ENCODE measurements at places on chromosomes 5 and 9.

DNA sequence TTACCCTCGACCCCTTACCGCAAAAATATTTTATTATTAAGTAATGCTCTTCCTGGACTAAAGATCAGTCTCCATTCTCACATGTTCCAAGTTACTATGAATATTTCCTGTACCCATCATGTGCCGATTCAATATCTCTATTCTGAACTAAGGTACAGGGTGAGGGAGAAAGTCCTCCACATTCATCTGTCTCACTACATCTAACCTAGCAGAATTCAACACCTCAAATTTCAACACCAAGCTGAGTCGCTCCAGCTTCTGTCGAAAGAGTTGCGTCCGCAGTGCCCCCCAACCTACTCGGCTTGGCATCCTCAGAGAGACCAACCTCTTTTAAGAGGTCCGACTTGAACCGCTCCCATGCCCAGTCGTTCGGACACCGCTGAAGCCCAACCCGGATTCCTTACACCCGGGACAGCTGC is 1.0 kb downstream of the CERT1 start:
- DNase-seq: no peak

- no peak for DNase-seq
Measured at GRCh38 chr5:139212486-139212885, 14.3 kb upstream of the SIL1 start.

DNA sequence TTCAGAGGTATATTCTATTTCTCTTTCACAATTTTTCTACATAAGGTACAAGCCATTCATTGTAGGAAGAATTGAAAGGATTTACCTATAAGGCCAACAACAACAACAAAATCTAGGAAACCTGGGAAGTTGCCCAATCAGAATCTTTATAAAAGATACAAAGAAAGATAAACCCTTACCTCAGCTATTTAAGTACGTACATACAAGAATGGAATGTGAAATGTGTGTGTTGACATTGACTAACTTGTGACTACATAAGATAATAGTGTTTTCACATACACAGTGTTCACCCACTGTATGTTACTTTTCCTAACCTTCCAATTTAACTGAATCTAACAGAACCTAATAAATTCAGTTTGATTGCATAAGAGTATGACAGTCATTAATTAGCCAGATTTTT is 154.1 kb downstream of the ADAMTS6 start:
- no peak for DNase-seq

GRCh38 chr9:136482046-136482792 is 621 bp downstream of the SEC16A start:
- DNase-seq: peak; percentile 24

DNA sequence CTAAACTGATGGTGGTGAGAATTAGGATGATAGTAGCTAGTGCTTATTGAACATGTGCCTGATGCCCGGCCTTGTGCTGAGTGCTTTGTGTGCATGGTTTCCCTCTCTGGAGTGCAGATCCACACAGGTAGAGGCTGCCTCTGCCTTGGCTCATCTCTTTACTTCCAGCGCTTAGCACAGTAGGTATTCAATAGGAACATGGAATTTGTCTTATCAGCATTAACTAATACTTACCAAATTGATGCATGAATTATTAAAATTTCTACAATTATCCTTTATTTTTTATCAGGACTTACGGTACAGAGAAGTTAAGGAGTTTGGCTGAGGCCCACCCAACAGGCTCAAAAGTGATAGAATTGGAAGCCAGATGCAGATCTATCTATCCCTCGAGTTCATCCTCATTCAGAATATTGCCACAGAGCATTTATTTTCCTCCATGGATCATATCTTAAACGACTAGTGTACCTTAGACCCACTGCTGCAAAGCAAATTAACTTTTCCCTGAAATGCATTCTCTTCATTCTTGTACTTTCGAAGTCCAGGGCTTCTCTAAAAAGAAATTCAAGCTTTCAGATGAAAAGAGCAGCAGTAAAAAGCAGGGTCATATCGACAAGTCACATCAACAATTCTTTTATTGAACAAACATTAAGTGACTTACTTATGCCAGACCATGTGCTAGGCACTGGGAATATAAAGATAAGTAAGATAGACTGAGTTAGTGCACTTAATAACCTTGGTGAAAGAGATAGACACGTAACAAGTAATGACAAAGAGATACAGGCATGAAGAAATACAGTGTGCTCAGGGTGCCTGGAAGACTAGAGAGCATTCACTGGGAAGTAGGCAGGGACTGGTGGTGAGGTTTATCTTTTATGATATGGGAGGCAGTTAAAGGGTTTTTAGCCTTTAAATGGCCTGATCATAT is 290.0 kb downstream of the ARRDC3 start:
- no peak for DNase-seq

DNA sequence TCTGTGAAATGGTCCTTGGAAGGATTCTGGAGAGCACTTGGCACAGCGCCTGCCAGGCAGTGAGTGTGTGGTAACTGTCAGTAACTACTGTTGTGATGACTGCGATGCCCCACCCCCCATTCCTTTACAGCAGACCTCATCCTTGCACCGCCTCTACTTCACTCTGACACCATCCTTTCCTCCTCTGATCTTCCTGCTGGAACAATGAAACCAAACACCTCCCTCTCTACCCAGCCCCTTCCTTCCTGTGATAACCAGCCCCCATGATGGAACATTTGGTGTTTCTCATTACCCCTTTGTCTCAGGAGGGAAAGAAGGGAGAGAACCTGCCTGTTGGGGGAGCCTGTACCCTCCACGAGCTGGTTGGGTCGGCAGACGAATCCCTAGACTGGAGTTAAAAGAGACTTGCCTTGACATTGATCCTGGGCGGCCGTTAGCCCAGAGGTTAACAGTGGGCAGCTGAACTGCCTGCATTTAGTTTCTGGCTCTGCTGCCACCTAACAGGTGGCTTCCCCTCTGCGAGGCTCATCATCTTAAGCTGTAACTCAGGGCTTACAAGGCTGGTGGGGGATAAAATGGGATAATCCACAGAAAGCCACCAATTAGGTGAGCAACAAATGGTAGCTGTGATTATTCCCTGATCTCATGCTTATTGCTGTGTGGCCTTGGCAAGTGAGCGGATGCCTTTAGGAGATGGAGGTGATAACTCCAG is 34.2 kb upstream of the GRPEL2 start:
- DNase-seq: no peak

DNA sequence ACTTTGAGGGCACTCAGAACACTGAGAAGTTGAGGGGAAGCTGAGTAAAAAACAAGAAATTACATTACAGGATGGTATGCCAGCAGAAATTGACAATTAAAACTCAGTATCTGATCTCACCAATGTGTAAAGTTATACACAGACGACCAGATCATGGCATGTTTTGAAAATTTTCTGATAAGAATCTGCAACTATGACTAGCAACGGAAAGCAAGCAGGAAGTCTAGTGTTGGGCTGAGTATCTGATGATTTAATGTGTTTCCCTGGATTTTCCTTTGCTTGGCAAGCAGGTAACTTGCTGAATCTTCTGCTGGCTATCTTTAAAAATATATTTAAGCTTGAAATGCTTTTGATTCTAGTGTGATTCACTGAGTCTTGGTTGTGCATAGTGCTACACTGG is 5.2 kb upstream of the GCNT4 start:
- DNase-seq: no peak

DNA sequence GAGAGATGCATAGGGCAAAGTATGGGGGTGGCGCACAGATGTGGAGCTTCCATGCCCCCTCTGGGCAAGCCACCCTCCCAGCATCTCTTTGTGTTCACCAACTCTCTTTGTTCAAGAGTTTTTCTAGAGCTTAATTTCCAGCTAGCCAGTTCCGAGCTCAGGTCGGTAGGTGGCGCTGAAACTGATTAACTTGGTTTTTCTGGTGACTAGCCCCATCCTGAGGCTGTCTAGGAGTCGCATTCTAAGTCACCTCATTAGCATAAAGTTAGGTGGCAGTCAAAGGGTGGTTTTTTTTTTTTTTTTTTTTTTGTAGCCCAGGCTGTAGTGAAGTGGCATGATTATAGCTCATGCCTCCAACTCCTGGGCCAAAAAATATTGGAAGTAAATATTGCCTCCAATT is 476.4 kb downstream of the KDM4C start:
- DNase-seq: no peak

DNA sequence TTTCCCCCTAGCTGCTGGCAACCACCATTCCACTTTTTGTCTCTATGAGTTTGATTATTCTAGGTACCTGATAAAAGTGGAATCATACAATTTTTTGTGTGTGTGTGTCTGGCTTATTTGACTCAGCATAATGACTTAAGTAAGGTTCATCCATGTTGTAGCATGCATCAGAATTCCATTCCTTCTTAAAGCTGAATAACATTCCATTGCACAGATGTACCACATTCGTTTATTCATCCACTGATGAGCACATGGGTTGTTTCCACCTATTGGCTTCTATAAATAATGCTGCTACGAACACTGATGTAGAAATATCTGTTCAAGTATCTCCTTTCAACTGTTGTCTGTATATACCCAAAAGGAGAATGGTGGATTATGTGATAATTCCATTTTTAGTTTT is 33.7 kb downstream of the AP3B1 start:
- DNase-seq: no peak

DNA sequence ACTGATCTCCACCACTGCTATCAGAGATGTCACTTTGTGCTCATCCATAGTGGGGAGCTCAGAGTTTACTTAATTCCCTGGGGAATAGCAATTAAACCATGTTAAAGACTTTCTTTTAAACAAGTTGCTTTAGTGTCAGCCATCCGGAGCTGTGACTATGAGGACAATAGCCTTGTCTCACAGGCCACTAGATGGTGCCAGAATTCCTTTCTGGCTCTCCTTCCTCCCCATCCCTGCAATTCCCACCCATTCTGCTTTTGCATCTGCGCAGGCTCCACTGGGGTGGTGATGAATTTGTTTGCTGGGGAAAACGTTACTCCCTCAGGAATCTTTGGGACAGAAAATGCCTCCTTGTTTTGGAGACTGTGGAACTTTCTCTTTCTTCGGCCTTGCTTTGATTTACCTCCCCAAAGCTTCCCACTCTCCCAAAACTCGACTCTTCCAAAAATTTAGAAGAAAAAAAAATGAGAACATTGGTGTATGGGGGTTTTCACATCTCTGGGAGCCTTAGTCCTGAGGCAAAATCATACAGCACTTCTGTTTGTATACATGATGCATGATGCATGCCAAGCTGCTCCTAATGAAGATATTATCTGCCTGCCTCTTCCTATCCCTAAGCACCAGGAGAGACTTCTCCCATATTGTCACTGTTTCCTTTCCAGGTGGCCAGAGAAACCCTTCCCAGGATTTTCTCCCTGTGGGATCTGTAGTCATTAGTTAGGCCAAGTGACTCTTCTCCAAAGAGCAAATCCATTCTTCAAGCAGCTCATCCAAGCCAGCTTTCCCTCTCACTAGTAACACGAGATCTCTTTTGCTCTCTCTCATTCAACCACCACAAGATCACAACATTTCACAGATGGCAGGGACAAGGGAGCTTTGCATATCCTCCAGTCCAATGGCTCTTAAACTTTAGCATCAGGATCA is 466.1 kb downstream of the TLR4 start:
- DNase-seq: no peak

GRCh38 chr5:172428224-172429166 is 25.8 kb downstream of the SH3PXD2B start:
- DNase-seq: no peak

GRCh38 chr9:108434036-108434435 is 421.8 kb downstream of the ACTL7B start:
- DNase-seq: no peak

DNA sequence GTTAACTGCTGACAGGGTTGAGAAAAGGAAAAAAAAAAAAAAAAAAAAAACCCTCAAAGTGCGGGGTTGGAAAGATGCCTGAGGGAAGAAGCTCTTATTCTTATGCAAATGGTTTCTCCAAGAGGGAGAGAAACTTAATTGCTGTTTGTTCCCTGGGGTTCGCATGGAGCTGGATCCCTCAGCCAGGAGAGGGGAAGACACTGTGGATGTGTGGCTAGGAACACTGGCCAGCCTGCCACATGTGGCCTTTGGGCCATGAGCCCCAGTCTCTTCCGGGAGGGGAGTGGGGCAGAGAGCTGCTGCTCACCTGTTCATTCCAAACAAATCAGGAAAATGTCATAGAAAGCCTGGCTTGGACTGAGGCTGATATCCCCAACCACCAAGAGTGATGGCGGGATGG is 9.4 kb upstream of the SCGB3A2 start:
- DNase-seq: no peak

- DNase-seq: no peak
Measured at GRCh38 chr5:1671351-1671750, 128.3 kb downstream of the MRPL36 start.

GRCh38 chr5:1658665-1659064 is 134.9 kb upstream of the LPCAT1 start:
- no peak for DNase-seq

DNA sequence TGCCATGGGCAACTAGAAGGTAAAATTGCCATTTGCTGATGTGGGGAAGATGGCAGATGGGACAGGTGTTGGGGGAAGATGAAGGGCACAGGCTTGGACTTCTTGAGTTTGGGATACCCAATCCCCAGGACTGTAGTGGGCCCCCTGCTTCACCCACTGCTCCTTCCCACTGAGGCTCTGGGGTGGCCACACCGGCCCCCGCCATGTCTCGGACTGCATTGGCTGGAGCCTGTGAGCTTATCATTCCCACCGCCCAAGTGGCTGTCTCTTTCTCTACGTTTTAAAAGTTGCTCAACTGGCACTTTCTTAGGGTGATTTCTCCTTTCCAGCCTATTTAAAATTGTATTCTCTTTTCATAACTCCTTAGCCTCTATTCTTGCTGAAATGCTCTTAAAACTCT is 730.0 kb upstream of the ADAMTS16 start:
- no peak for DNase-seq

- peak; percentile 64 for DNase-seq
Measured at GRCh38 chr9:132411091-132411508, 1.1 kb downstream of the CFAP77 start.

DNA sequence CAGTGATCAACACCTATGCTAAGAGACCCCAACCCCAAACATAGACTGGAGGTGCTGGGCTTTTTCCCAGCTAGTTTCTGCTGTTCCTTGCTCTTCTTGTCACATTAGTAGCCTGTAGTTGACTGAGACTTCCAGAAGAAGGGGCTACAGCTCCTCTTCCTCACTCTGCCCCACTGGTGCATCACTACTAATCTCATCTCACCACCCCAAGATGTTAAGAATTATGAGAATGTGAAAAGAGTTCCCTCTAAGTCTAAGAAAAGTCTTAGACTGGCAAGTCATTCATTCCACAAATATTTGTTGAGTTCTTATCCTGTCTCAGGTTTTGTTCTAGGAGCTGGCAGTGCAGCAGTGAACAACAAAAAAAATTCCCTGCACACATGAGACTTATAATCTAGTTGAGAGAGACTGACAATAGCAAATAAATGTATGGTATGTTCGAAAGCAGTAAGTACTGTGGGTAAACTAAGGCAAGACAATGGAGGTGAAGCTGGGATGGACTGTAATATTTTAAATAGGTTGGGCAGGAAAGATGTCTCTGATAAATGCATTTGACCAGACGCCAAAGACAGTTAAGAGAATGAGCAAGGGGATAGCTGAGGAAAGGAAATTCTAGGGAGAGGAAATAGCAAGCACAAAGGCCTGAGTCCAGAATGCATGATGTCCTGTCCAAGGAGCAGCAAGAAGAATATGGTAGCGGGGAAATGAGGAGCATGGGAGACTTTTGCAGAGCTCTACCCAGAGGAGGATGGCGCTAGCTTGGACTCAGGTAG is 92.3 kb downstream of the PTCD2 start:
- no peak for DNase-seq

- no peak for DNase-seq
Measured at GRCh38 chr5:119318256-119318894, 37.4 kb upstream of the TNFAIP8 start.

Measured in stimulated activated naive CD4-positive, alpha-beta T cell treated with Interleukin-2 at 50 U/mL for 16 hours (primary cell).